ENCODE measurements at places on chromosomes 2 and 18.

- no peak for DNase-seq
Measured at GRCh38 chr2:218022131-218022850, 19.5 kb upstream of the TNS1 start.

DNA sequence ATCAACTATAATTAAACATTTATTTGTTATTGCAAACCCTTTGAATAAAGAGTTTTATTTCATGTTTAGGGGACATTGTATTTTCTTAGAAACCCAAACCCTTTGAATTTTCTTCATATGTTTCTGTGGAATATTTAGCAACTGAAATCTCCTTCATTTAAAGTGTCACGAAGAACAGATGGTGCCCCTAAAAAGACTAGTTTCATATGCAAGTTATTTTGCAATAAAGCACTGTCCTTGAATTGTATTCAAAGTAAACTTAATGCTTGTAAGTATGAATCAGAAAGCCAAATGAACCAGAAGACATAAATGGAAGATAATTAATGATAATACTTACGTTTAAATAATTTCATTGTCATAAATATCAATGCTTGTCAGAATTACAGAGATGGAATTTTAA lies 151.9 kb upstream of the CWC22 start:
- no peak for DNase-seq

- no peak for DNase-seq
Measured at GRCh38 chr18:52008736-52009135, 331.3 kb upstream of the DCC start.

DNA sequence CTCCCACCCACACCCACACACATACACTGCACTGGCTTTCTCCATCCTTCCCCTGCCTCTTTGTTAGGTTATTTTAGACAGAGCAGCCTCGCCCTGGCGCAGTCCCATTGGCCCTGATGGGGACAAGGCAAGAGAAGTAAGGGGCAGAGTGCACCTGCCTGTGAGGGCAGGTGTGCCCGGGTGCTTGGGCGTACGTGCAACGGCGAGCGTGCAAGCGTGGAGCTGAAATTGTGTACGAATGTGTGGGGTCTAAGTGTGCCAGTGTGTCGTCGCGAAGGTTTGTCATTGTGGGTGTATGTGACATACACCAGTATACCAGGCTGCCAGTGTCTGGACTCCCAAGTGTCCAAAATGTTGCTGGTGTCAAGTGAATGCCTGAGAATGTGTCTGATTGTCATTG lies 544 bp downstream of the LRATD1 start:
- DNase-seq = no peak

GRCh38 chr18:55272510-55273243 lies 313.4 kb upstream of the CCDC68 start:
- no peak for DNase-seq

GRCh38 chr2:88538362-88538917 lies 85.9 kb upstream of the FOXI3 start:
- DNase-seq = no peak

GRCh38 chr2:88066543-88066942 lies 1.1 kb upstream of the SMYD1 start:
- no peak for DNase-seq

DNA sequence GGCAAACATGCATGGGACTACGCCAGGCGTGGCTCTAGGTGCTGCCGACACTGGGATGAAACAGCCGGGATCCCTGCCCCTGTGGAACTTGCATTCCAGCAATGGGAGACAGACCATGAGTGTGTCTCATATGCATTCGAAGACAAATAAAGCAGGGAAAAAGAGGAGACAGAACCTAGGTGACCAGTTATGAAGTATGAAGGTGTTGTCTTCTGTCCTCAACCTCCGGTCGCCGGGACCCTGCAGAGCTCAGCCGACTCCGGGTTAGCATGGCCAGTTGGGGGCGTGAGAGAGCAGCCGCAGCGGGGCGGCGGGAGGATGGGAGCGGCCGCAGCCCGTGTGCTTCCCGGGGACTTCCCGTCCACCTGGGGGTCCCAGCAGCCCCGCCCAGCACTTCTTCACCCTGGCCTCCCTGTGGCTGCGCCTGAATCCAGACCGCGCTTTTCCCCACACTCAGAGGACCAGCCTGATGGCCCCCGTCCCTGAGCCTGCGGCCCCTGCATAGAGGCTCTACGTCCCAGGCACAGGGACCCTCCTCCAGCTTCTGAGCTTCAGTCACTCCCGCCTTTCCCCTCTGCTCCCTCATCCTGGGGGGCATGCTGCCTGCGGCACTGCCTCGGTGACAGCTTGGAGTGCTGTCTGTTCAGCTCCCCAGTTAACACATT lies 11.4 kb downstream of the ID2 start:
- DNase-seq = peak; percentile 46

DNA sequence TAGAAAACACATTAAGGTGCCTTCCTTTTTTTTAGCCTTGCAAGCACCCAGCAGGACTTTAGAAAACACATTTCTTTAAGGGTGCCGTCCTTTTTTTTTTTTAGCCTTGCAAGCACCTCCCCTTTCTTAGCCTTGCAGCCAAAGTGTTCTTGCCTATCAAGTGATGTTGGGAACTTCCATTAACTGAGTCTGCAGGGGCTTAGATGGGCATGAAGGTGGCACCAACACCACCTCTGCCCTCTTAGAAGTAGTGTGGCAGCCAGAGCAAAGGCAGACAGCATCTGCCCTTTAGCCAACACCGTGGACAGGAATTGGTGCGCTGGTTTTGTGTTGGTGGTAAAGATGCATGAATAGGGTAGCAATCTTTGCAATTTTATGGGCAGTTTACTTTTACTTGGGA lies 211.6 kb upstream of the SP5 start:
- no peak for DNase-seq

- no peak for DNase-seq
Measured at GRCh38 chr2:134248913-134249312, 5.0 kb upstream of the MGAT5 start.

- DNase-seq = no peak
Measured at GRCh38 chr2:29412197-29412925, 297.1 kb downstream of the CLIP4 start.

- DNase-seq = no peak
Measured at GRCh38 chr18:68707646-68708045, 7.3 kb downstream of the TMX3 start.

DNA sequence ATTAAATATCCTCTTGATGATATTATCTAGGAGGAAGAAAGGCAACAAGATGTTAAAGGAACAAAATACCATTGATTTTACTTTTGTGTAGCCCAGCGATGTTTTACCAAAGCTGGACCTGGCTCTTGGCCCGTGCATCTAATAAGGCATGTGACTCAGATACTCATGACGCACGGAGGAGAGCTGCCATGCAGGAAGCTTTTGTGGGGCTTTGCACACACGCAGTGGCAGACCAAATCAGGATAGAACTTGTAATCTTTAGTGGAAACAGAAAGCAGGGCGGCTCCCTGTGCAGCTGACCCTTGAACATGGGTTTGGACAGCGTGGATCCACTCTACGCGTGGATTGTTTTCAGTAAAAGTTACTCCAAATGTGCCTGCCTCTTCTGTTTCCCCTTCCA lies 190.0 kb downstream of the NAPG start:
- DNase-seq = no peak

- no peak for DNase-seq
Measured at GRCh38 chr18:57538614-57539013, 47.9 kb downstream of the FECH start.

DNA sequence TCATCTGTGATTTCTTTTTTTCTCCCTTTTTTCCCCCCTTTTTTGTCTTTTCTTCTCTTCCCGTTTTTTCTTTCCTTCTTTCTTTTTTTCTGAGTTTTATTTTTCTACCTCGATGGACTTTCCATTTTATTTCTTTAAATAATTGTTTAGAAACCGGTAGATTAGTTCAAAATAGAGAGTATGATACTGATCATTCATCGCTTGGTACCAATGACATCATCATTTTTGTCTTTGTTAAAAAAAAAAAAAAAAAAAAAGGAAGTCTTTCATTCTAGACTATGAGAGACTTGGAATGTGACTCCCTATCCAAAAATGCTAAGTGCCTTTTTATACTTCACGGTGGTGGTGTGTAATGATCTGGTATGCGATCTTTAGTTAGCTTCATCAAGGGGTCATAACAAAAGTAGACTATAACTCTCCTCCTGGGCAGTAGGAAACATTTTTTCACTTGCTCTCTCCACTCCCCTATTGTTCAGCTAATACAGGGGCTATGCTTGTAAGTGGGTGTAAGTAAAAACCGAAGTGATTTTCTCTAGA lies 1517.5 kb upstream of the ZEB2 start:
- no peak for DNase-seq

GRCh38 chr18:56083097-56083521 lies 495.1 kb upstream of the TCF4 start:
- DNase-seq = no peak

- DNase-seq = no peak
Measured at GRCh38 chr2:68118816-68119215, 38.9 kb upstream of the PNO1 start.

DNA sequence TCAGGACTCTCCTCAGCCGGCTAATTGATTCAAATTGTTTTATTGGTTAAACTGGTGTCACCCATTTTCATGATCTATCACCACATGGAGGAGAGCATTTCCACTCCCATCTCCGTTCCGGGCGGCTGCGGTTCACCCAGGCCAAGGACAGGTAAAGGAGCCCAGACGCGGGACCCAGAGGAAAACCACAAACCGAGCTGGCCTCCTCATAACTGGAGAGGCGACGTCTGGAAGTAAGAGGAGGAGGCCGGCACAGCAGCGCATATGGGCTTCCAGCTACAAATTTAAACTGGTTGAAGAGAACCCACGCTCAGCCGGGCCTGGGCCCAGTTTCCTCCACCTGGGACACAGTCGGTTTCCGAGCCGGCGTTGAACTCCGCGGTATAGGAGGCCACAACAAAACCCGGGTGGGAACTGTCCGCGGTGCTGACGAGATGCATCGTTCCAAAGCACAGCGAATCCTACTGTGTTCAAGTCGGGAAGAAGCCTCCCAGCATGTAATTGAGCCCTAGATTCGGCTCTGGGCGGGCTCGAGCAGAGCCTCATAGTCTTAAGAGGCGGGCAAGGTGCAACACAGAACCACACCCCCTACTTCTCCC lies 3.0 kb upstream of the SKOR2 start:
- DNase-seq = no peak

GRCh38 chr2:161415034-161415986 lies 787 bp upstream of the TBR1 start:
- no peak for DNase-seq

GRCh38 chr2:233399306-233400225 lies 45.3 kb downstream of the DGKD start:
- peak; percentile 44 for DNase-seq

- no peak for DNase-seq
Measured at GRCh38 chr2:54371460-54372065, 84.6 kb upstream of the SPTBN1 start.

GRCh38 chr2:47562548-47562947 lies 159.6 kb downstream of the MSH2 start:
- DNase-seq = no peak

- DNase-seq = no peak
Measured at GRCh38 chr2:128420776-128421175, 102.1 kb upstream of the HS6ST1 start.

- peak; percentile 13 for DNase-seq
Measured at GRCh38 chr18:8367217-8367988, 241.8 kb upstream of the RAB12 start.

GRCh38 chr2:108911401-108911800 lies 77.6 kb downstream of the EDAR start:
- no peak for DNase-seq

DNA sequence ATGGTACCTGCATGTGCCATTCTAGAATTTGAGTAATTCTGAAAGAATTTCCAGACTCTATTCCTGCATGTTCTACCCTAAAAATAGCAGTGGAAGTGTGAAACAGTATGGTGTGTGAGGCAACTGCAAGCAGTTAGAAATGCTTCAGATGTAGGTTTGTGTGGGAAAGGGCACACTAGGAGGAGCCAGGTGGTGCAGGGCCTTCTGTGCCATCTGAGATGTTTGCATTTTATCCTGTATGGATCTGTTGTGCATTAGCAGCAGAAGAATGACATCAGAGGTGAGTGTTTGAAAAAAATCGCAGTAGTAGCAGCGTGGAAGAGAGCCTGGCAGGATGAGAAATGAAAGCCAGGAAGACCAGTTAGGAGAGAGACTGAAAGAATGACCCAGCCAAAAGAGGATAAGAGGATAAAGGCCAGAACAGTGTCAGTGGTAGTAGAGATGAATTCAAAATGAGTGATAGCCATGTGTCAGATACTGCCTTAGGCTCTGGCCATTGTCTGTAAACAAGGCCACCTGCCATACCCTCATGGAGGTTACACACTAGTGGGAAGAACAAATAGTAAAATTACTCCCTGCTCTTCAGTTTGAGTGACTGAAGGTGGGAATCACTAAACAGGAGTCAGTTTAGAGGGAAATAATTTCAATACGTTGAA lies 142.2 kb downstream of the PKP4 start:
- no peak for DNase-seq
